ENCODE measurements at places on chromosomes 11 and 22. TPM values are rescaled to one million over a fixed set of nuclear protein-coding genes. Genes with fewer than 3 reads are reported as not detected.

The OR10W1 gene
- total RNA-seq: not detected

The TREH gene
- not detected for total RNA-seq

The ENDOD1 gene
- total RNA-seq: 25.9 TPM

The TMEM134 gene
- 46.2 TPM for total RNA-seq

The CASP1 gene
- 8.4 TPM for total RNA-seq

The PHETA2 gene
- total RNA-seq: 15.4 TPM

The PKNOX2 gene
- 2.5 TPM for total RNA-seq

The MRGPRE gene
- not detected for total RNA-seq

The HBD gene
- total RNA-seq: not detected

The TTLL1 gene
- 11.0 TPM for total RNA-seq

The SPON1 gene
- total RNA-seq: 52.2 TPM

The MRPL11 gene
- 24.1 TPM for total RNA-seq

The NCAM1 gene
- total RNA-seq: 2.8 TPM

The MIOX gene
- not detected for total RNA-seq

The HOATZ gene
- total RNA-seq: not detected

The CDC42BPG gene
- under 0.01 TPM for total RNA-seq

Data from cardiac atrium fibroblast (primary cell).